ENCODE measurements at places on chromosomes 4 and X.

DNA sequence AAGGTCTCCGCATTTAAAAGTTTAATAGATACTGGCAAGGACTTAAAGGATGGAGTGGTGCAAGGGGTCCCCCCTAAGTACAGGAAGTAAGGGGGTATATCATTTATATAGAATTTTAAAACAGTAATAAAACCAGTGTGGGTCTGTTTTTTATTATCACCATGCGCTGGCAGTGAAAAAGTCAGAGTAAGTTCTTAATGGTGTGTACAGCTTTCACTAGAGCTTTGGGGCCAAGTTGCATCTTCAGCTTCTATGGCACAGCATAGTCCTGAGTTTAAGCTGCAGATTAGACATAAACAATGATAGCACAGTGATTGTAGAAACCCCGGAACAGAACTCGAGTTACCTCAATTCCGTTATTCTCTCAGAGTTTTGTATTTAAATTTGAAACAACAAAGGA, 27.6 kb downstream of the RHOH start:
- DNase-seq, result no peak

- DNase-seq, result no peak
Observed at GRCh38 chr4:156559346-156559745, 412.3 kb downstream of the PDGFC start.

DNA sequence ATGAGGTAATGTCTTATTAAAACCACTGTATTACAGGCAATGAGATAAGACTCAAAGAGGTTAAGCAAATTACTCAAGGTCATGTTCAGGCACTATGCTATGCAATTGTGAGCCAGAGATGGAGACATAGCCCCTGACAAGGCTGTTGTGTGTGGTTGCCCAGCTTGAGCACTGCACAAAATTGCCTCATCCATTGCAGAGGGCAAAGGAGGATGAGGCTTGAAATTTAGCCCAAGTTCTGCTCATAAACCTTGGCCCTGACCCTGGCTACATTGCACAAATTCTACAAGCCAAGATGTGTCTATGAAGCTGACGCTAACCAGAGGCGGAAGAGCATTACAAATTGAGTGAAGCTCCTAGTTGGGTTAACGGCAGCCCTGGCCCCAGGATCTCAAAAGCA, 65.6 kb upstream of the PGM2 start:
- DNase-seq, result no peak

GRCh38 chr4:81503586-81503985, 31.9 kb upstream of the RASGEF1B start:
- no peak for DNase-seq

- no peak for DNase-seq
Observed at GRCh38 chrX:29295987-29296680, 708.9 kb downstream of the IL1RAPL1 start.

DNA sequence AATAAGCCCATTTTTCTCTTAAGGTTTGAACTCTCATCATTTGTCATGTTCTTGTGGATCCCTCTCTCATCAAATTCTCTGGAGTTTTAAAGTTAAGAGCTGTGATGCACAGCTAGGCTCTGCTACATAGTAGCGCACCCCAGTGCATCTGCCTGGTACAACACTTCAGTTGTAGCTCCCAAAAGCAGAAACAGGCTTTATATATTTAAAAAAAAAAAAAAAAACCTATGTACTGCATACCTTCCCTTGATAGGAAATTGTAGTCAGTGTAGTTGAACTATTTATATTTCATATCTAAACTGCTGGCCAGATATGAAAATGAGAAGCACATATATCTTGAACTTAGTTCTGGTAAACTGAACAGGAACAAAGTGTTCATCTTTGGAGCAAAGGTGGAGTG, 131.4 kb downstream of the KLHL13 start:
- DNase-seq, result no peak

DNA sequence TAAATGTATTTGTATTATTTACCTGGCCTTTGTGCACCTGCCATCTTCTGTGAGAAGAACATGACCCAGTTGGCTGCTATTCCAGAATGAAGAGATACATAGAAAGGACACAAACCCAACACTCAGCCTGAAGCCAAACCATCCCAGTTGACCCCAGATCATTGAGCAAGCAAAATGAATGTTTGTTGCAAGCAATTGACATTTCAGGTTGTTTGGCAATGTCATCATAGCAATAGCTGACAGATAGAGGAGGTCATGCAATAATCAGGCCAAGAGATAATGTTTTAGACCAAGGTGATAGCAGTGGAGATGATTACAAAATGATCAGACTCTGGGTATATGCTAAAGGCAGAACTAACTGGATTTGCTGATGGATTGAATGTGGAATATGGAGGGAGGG, 71.2 kb upstream of the TMEM164 start:
- DNase-seq, result no peak

DNA sequence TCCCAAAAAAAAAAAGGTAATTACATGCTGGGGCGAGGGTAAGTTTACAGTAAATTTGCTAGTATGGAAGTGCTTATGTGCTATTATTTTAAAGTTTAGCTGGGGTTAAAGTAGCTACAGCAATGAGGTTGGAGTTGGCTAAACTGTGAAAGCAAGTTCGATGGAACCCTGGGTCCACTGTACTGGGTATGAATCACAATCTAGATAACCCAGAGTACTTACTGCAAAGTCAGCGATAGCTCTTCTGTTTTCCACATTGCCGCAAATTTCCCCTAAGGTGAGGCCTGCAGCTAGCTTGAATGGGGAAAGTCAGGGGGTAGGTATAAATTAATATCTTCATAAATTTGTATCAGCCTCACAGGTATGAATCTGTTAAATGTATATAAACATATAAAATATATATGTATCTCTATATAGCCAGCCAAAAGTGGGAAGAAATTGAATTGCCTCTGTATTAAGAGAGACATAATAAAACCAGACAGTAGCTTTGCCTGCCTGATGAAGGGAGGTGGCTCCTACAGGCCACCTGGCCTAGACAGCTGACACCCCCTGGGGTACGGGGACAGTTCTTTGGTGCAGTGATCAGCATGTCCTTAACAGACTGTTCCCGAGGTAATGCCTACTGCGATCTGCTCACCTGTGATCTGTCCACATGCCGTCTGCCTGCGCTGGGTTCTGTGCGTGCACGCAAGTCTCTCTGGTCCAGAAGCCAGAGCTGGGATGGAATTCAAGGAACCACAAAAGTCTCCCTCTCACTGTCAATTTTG, 30.6 kb downstream of the CLRN2 start:
- DNase-seq, result no peak

GRCh38 chr4:109989044-109989443, 76.4 kb downstream of the EGF start:
- no peak for DNase-seq

DNA sequence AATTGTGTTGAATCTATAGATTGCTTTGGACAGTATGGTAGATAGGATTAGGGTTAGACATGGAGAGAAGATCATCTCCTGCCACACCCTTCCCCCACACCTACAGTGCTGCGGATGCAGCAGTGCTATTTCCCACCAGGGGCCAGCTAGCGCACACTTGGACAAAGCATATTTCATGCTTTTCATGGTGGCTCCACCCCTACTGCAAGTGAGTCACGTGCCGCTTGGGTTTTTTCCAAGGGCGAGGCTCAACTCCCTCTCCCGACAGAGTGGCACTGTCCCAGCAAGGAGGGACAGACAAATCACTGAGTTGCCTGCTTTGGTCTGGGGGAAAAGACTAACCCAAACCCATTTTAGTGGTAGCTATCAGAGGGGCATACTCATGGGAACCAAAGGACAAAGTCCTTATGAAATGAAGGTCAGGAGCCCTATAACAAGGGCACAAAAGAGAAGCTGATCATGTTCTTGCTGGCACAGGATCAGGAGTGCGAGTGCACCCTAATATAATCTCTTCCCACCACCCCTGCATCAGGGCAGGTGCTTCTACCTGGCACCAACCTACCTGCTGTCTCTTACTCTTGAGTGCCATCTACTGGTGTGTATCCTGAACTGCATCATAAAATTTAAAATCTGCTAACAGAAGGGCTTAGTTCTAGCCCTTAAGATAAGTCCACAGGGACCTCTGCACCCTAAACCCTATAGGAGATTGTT, 55.1 kb upstream of the PGAM4 start:
- no peak for DNase-seq

Data from occipital lobe (tissue), 3 donors.